Cardiac ventricle fibroblast (primary cell): ENCODE measurements at places on chromosomes 5 and 9. TPM values are rescaled to one million over a fixed set of nuclear protein-coding genes. Genes with fewer than 3 reads are reported as not detected.

Gene OR1J2
- not detected in 2 replicates for total RNA-seq

Gene CACNA1B
- total RNA-seq = under 0.01 TPM in 1 of 2 replicates, not detected in the other

Gene CATSPER3
- not detected in 2 replicates for total RNA-seq

Gene ADGRD2
- total RNA-seq = not detected in 2 replicates

Gene MYMK
- total RNA-seq = not detected in 2 replicates

Gene CXCL14
- total RNA-seq = 0.64 TPM in 1 of 2 replicates, not detected in the other

Gene SPAG8
- total RNA-seq = 1.4 TPM in 1 of 2 replicates, not detected in the other

Gene AIF1L
- 0.75 and 0.88 TPM in 2 replicates for total RNA-seq

Gene ARL14EPL
- total RNA-seq = not detected in 2 replicates

Gene GNE
- total RNA-seq = 20.4 and 21.0 TPM in 2 replicates

Gene CNTRL
- 4.7 and 5.5 TPM in 2 replicates for total RNA-seq

Gene SPEF2
- 0.98 and 2.8 TPM in 2 replicates for total RNA-seq

Gene TSSK1B
- 0.10 and 0.12 TPM in 2 replicates for total RNA-seq

Gene OXCT1
- total RNA-seq = 10.1 and 14.0 TPM in 2 replicates

Gene WDR31
- total RNA-seq = 0.81 and 0.98 TPM in 2 replicates

Gene IL33
- total RNA-seq = 127 and 138 TPM in 2 replicates

Gene FRMD3
- total RNA-seq = under 0.01 and 0.05 TPM in 2 replicates

Gene ARSI
- total RNA-seq = 0.24 and 1.2 TPM in 2 replicates

Gene ZNF883
- 1.7 and 1.8 TPM in 2 replicates for total RNA-seq

Gene CTNND2
- not detected in 2 replicates for total RNA-seq

Gene FBP2
- not detected in 2 replicates for total RNA-seq
